Liver (tissue), 10 donors: ENCODE measurements at places on chromosomes 4 and X. TPM values are rescaled to one million over a fixed set of nuclear protein-coding genes. Genes with fewer than 3 reads are reported as not detected.

GRCh38 chrX:96704629-96705028, 20.0 kb downstream of the DIAPH2 start:
- no peak overlapping the region for H3K4me3 ChIP-seq
- no peak overlapping the region for H3K27ac ChIP-seq
- no peaks in the 10 kb centered on the region for H3K36me3 ChIP-seq
- no peak for DNase-seq

DNA sequence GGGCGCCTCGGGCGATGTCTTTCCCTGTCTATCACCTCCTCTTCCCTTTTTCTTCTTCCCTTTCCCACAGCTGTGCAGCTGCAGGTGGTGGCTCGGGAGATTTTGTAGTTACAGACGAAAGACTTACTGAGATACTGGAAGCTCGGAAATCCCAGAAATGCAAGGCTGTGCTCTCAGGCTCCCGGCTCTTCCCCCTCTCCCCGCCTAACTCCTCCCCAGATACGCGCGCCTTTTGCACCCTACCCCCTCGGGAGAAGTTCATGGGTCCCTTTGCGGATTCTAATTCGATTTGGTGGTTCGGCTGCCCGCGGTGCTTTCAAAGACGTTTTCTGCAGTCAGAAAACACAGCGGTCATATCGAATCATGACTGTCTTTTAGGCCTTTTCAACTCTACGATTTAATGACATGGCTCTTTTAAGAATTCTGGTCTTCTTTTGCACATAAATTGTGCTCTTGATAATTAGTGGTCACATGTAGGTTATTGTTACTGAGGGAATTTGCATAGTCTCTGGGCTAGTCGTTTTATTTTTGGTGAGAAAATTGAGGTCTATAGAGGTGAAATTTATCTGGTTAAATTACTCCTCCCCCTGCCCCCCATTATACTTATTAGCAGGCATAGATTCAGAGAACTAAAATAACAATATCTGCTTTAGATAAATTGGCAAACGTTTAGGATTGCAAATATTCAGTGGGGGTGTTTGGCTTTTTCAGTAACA, 1.6 kb downstream of the SEPTIN11 start:
- H3K4me1 ChIP-seq = peaks cover 25% of the 10 kb centered on the region
- DNase-seq = no peak
- no peaks in the 10 kb centered on the region for H3K36me3 ChIP-seq
- H3K27ac ChIP-seq = no peak overlapping the region
- H3K27me3 ChIP-seq = no peaks in the 10 kb centered on the region

GRCh38 chr4:7391637-7392437, 42.9 kb downstream of the PSAPL1 start:
- peaks cover 6% of the 10 kb centered on the region for H3K4me1 ChIP-seq
- H3K27me3 ChIP-seq = no peaks in the 10 kb centered on the region
- no peaks in the 10 kb centered on the region for H3K36me3 ChIP-seq
- no peak overlapping the region for H3K27ac ChIP-seq
- DNase-seq = peak; percentile 13

The NKX6-1 gene
- total RNA-seq = 0.05 TPM

DNA sequence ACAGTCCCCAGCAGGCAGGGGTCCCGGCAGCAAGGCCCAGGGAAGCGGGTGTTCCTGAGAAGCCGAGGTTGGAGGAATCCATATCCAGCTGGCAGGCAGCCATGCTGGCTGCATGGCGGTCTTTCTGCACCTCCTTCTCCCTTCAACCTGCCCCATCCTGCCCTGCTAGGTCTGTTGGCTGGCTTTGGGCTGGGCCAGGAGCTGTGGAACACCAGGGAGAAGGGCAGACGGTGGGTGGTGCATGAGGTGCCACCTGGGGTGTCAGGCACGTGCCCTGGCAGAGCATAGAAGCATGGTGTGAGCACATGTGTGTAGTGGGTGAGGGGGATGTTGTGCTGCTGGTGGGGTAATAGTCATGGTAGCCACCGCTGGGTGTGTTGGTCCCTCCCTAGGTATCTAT, 150.1 kb downstream of the PJA1 start:
- DNase-seq = no peak
- no peak overlapping the region for H3K27ac ChIP-seq
- no peaks in the 10 kb centered on the region for H3K27me3 ChIP-seq
- H3K36me3 ChIP-seq = no peaks in the 10 kb centered on the region
- no peaks in the 10 kb centered on the region for H3K4me1 ChIP-seq
- no peak overlapping the region for H3K4me3 ChIP-seq

The CDX4 gene
- not detected for total RNA-seq

- H3K27ac ChIP-seq = no peak overlapping the region
- DNase-seq = no peak
- H3K4me1 ChIP-seq = no peaks in the 10 kb centered on the region
- no peaks in the 10 kb centered on the region for H3K36me3 ChIP-seq
- H3K27me3 ChIP-seq = no peaks in the 10 kb centered on the region
- no peak overlapping the region for H3K4me3 ChIP-seq
Observed at GRCh38 chr4:26326791-26327190, 6.0 kb downstream of the RBPJ start.

- H3K4me1 ChIP-seq = no peaks in the 10 kb centered on the region
Observed at GRCh38 chr4:7608046-7608445, 173.3 kb upstream of the PSAPL1 start.

The WNK3 gene
- total RNA-seq = 11.9 TPM

GRCh38 chr4:7775396-7775795, 164.3 kb downstream of the AFAP1 start:
- H3K36me3 ChIP-seq = no peaks in the 10 kb centered on the region
- no peaks in the 10 kb centered on the region for H3K27me3 ChIP-seq
- no peak overlapping the region for H3K27ac ChIP-seq
- no peak for DNase-seq
- no peaks in the 10 kb centered on the region for H3K4me1 ChIP-seq
- H3K4me3 ChIP-seq = no peak overlapping the region

The AKAP4 gene
- not detected for total RNA-seq
